ENCODE measurements at places on chromosomes 2 and 18.

DNA sequence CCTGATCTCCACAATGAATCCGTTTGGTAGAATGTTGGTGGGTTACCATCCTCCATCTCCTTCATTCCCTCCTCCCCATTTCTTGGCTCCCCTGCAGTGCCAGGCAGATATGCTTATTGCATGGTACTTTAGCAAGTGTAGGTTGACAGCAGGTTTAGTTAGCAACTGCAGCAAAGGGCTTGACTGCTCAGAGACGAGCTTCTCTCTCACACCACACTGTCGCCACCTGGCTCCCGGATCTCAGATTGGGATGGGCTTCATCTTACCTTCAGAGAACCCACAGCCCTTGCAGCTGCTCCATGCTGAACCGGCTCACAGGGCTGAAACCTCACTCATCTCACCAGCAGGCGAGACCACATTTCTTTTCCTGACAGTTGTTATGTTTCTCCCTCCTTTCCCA lies 88.8 kb downstream of the VWA3B start:
- no peak for DNase-seq

- peak; percentile 7 for DNase-seq
These were observed 713.6 kb upstream of the POU3F3 start for GRCh38 chr2:104140361-104140760.

- no peak for DNase-seq
These were observed 1.7 kb upstream of the MGAT5 start for GRCh38 chr2:134252092-134252750.

DNA sequence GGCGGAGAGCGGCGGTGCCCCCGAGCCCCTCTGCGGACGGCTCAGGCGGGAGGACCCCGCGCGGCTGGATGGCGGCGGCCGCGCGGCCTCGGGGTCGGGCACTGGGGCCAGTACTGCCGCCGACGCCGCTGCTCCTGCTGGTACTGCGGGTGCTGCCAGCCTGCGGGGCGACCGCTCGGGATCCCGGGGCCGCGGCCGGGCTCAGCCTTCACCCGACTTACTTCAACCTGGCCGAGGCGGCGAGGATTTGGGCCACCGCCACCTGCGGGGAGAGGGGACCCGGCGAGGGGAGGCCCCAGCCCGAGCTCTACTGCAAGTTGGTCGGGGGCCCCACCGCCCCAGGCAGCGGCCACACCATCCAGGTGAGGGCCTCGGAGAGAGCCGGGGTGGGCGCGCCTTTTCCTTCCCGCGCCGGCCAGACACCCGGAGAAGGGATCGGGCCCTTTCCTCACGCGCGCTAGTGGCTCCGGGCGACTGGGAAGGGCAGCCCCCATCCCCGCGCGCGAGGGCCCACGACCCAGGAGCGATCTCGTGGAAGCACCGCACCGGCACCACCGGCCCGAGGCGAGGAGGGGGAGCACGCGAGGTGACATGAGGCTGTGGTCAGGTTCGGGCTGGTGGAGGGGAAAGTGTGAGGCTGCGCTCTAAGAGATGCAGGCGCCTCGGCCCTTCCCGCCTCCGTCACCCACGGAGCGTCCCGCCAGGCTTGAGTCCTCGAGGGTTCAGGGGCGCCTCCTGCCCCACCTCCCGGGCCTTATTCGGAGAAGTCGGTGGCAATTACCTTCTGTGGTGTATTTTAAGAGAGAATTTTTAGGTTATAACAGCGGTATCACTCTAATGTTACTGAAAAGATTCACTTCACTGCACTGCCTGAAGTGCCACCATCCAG lies 607 bp downstream of the LAMA3 start:
- DNase-seq: no peak

GRCh38 chr2:181575650-181576025 lies 81.3 kb downstream of the CERKL start:
- no peak for DNase-seq

DNA sequence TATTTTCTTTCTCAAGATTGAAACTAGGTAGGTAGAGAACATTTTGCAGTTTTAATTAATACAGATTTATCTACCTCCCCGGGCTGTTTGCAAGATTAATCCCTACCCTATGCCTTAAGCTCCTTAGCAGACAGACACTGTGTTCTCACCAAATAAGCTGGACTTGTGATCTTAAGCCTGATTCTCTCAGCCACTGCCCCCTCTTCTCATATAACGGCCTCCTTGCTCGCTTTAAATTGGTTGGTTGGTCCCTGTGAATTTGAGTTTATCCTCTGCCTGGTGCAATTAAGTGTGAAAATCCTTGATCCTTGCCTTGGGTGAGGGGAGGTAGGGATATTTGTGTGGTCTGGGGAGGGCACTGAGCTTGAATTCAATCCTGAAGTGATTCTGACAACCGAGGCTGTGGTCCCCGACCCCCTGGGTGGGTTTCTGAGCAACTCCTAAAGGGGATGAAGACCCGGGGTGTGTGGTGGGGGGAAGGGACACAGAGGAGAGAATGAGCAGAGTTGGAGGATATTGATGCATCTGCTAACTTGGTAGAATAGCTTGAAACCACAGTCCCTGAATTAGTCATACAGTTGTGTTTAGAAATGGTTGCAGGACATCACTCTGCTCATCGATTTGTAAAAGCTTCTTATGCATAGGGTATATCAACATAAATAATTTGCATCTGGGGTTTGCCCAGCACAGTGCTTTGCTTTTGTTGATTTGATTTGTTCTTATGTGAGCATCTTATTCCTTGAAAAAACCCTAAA lies 36.9 kb upstream of the NCKAP5 start:
- no peak for DNase-seq

DNA sequence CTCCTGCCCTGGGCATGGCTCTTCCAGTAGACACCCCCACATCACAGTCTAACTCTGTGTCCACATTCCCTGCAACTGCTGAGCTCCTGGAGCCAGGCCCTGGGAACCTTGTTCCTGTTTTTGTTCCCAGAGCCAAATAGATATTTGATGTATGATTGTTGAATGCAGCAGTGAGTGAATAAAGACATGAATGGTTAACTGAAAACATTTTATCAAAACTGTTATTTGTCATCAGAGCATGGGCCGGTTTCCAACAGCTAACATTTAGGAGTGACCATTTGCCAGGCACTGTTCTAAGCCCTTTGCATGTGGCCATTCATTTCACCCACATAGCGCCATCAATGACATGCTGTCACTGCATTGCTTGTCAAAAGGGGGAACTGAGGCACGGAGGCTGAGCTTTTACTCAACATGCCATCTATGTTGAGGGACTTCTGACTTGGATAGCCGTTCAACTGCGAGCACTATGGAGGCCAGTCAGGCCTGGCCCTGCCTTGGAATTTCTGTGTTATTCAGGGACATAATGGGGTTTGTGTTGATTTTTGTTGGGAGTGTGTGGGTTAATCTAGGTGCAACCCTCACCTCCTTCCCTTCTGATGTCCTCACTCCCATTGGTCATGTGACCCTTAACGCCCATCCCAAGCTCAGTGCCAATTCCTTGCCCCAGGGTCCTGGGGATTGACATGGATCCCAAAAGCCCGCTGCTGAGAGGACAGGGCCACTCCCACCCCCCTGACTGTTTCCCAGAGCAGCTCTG lies 12.6 kb downstream of the IL1R1 start:
- no peak for DNase-seq

DNA sequence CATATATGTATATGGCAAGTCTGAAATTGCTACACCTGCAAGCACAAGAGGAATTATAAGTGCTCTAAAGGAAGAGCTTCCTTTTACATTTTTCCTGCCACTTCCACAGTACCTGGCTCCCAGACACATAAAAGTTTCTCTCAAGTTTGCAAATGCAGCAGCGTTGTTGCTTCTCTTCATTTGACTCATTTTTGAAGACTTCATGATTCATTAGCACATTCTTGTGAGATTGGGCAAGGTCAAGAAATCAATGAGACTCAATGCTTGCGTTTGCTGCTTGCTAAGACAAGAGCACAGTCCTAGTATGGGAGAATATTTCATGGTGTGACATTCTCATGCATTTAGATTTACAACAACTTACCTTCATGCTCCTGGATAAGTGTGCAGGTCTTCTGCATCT lies 42.6 kb upstream of the PDCL3 start:
- DNase-seq: no peak

DNA sequence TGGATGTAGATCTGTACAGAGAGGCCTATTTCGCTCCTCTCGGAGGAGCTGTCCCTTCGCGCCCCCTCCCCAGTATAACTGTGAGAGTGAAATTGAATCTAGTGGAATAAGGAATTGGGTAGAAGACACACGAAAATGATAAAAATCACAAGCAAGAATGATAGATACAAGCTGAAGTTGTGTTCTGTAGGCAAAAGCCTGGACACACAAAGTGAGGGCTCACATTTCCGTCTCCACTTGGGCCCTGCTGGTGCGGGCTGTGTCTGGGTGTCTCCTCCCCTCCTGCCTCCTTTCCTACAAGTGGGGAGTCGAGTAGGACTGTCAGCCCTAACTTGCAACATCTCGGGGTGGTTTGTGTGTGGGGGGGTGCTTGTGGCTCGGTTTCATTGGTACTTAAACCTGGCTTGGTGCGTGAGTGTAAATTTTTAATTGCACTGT lies 457 bp upstream of the SP9 start:
- no peak for DNase-seq

DNA sequence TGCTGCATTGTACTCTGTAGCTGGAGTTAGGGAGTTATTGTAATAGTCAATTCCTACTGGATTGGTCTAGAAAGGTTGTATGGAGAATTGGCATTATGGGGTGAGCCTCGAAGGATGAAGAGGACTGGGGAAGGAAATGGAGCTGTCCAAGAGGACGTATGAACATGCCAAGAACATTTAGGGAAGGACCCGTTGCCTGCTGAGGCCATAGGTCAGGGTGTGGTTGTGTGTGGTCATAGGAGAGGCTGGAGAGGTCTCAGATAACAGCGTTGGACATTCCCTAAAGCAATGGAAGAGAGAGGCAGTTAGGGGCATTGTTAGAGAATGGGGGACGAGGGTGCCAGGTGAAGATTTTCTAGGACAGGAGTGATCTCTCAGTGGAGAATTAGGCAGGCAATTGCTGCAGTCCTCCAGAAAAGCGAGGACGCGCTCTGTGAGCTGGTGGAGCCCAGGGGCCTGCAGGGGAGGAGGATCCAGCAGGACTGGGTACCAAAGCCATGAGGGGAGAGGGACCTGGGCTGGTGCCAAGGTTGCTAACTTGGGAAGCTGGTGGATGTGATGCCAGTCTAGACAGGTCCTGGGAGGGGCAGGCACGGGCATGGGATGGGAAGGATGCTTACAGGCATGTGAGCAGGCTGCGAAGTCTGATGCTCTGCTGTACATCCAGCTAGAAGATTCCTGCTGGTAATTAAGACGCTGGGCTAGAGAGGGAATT lies 9.4 kb upstream of the PSD4 start:
- no peak for DNase-seq

Data from H4 (cell line).